ENCODE measurements at places on chromosomes 6 and 20.

DNA sequence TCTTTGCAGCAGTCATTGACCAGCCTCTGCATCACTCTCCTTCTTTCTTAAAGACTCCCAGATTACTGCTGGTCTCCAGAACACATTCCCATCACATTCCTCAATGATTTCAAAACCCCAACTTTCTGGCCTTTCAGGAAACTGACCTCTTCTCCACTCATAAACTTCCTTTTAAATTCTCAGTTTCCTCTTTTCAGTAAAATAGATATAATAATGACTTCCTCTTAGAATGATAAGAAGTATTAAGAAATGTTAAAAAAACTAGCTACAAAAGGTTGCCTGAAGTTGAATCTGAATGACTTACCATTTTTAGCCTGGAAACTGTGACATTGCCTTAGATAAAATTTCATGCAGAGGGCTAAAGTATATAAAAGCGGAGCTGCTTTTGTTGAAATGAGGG lies 239.3 kb downstream of the OGFRL1 start:
- DNase-seq = no peak

DNA sequence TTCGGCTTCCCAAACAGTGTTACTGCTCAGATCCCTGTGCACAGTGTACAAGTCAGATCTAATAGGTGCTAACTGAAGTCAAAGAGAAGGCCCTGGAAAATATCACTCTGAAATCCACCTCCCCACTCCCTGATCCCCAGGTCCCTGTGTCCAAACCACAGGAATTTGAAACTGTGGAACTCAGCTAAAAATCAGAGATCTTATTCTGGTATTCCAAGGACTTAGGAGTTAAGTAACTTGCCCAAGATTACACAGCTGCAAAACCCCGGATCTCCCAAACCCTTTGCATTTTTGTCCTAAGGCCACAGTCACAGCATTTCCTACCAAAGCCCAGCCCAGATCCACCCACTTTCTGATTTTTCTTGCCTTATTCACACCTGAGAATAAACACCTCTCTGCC lies 32.3 kb upstream of the SLC23A2 start:
- DNase-seq = no peak

DNA sequence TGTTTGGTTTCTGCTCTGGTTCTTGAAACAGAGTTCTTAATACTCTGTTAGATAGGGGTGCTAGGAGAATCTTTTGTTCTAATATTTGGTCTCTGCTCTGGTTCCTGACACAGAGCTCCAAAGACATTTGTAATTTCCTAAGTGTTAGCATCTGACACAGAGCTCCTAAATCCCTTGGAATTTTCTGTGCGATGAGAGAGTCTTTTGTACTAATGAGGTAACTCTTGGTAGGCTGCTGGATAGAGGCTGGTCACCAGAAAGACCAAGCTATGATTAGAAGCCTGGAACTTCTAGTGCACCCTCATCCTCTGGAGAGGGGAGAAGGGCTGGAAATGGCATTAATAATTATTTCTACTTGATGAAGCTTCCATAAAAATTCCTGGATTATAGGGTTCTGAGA lies 7.7 kb upstream of the CD109 start:
- DNase-seq = peak; percentile 21

DNA sequence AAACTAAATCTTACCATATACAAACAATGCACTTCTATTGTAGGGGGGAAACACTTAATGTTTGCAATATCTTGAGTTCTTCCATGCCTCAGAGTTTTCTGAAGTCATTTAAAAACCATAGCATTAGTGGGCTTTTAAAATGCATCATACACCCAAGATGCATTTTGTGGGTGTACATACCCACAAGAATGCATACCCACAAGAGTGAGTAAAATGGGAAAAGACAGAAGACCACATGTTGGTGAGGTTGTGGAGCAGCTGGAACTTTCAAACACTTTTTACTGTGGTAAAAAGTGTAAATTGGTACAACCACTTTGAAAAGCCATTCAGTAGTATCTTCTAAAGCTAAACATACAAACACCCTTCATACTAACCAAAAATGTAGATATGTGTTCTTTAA lies 57.5 kb downstream of the CYB5R4 start:
- DNase-seq = no peak

DNA sequence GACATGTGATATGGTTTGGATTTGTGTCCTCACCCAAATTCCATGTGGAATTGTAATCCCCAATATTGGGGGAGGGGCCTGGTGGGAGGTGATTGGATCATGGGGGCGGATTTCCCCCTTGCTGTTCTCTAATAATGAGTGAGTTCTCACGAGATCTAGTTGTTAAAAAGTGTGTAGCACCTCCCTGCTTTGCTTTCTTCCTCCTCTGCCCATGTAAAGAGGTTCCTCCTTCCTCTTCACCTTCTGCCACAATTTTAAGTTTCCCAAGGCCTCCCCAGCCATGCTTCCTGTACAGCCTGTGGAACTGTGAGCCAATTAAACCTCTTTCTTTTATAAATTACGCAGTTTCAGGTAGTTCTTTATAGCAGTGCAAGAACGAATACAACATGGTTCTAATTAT lies 2.1 kb upstream of the ZNF451 start:
- DNase-seq = no peak

- no peak for DNase-seq
Measured at GRCh38 chr6:125182237-125183008, 28.9 kb downstream of the TPD52L1 start.

All from eye (tissue), 1 donor.